ENCODE measurements at places on chromosomes 5 and 9. TPM values are rescaled to one million over a fixed set of nuclear protein-coding genes. Genes with fewer than 3 reads are reported as not detected.

SPINK13 gene
- total RNA-seq: not detected

PPIC gene
- 44.5 TPM for total RNA-seq

PAPPA gene
- total RNA-seq: 79.6 TPM

SAXO1 gene
- total RNA-seq: 0.11 TPM

SLIT3 gene
- total RNA-seq: 3.9 TPM

SMIM33 gene
- not detected for total RNA-seq

KCNV2 gene
- total RNA-seq: not detected

ZNF474 gene
- total RNA-seq: 0.39 TPM

GRXCR2 gene
- under 0.01 TPM for total RNA-seq

ABLIM3 gene
- total RNA-seq: 98.5 TPM

IFNA2 gene
- total RNA-seq: not detected

RIGI gene
- total RNA-seq: 2.4 TPM

JADE2 gene
- total RNA-seq: 39.7 TPM

NTNG2 gene
- under 0.01 TPM for total RNA-seq

GZMA gene
- not detected for total RNA-seq

RIMOC1 gene
- 13.0 TPM for total RNA-seq

SLC23A1 gene
- not detected for total RNA-seq

F2RL1 gene
- total RNA-seq: 2.0 TPM

PPP2R2B gene
- under 0.01 TPM for total RNA-seq

NCS1 gene
- 13.7 TPM for total RNA-seq

NUTM2G gene
- total RNA-seq: not detected

All from placental epithelial cell (primary cell).